ENCODE measurements at places on chromosomes 5 and 9. TPM values are rescaled to one million over a fixed set of nuclear protein-coding genes. Genes with fewer than 3 reads are reported as not detected.

RFX3 gene
- total RNA-seq: 0.28 TPM

ADRB2 gene
- 13.8 TPM for total RNA-seq

DNA sequence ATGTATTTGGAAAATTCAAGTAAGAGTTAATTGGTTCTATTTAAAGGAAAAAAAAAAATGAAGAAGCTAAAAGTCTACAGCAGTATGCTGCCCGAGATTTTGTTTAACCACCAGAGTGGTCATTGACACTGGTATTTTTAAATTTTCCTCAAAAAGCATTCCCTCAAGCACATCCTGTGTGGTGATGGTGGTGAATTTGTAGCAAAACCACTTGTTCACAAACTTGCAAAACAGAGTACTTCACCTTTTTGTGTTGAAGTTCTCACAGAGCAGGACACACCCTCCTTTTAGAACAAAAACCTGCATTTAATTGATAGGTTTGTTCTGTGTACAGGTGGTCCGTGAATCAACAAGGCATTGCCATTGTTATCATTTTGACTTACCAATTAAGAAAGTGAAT lies 374.2 kb downstream of the EFNA5 start:
- DNase-seq: no peak

DNA sequence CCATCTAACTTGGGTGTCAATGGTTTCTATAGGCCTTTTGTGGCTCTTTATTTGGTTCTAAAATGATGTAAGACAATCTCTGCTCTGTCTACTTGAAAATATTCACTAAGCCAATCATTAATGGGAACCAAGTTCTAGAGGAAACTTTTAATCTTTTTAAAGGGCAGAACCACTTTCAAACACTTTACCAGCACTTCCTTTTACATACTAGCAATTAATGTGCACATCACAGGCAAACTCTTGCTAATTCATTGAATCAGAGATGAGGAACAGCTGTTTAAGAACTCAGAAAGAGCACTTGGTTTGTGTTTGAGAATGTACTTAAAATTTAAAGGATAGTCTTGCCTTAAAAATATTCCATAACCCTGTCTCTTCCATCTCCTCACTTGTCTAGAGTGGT lies 83.4 kb downstream of the PAPPA start:
- DNase-seq: no peak

DNA sequence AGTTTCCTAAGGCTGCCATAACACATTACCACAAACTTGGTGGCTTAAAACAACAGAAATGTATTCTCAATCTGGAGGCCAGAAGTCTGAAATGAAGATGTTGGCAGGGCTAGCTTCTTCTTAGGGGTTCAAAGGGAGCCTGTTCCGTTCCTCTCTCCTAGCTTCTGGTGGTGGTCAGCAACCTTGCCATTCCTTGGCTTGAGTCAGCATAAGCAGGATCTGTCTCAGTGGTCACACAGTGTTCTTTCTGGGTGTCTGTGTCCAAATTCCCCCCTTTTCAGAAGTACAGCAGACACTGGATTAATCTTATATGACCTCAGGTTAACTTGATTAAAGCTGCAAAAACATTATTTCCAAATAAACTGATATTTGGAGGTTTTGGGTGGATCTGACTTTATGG lies 2.1 kb upstream of the OSMR start:
- no peak for DNase-seq

Data from SJSA1 (cell line).